ENCODE measurements at places on chromosomes 6 and 20.

- DNase-seq = no peak
These were observed 15.6 kb downstream of the COMMD7 start for GRCh38 chr20:32727683-32728082.

DNA sequence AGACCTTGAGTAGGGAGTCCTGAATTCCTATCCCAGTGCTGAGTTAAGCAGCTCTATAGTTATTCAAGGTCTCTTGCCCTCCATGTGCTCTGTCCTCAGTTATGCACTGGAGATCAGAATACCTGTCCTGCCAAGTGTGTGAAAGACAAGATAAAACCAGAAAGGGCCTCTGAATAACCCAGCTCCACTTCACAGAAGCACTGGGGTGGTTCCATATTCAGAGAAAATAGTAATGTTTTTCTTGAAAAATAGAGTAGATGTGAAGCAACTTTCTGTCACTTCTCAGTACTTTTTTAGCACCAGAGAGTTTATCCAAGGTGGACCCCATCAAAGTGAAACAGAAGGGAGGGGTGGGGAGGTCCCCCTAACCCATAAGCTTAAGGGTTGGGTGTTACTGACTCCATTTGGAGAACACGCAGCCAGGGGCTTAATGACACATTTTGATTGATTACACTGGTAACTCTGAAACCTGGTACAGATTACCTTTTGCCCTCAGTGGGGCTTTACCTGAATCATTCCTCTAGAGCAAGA lies 509.8 kb upstream of the JARID2 start:
- DNase-seq = no peak

GRCh38 chr6:131161987-131162386 lies 26.7 kb downstream of the AKAP7 start:
- no peak for DNase-seq

DNA sequence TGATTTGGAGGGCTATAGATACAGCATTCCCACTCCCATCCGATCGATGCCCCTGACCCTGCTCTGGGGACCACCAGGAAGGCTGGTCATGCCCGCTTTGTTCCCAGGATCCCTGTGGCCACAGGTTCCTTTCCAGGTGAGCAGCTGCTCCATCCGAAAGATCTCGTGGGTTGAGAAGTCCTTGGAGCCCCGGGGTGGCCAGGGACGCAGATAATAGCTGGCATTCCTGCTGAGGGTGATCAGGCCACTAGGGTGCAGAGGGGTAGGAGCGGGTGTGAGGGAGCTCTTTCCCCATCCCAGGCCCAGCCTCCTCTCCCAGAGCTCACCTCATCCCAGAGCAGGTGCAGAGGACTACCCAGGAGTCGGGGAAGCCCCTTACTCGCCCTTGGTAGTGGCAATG lies 7.4 kb downstream of the ADAM33 start:
- DNase-seq = no peak

GRCh38 chr6:23329086-23329485 lies 759.7 kb downstream of the HDGFL1 start:
- no peak for DNase-seq

DNA sequence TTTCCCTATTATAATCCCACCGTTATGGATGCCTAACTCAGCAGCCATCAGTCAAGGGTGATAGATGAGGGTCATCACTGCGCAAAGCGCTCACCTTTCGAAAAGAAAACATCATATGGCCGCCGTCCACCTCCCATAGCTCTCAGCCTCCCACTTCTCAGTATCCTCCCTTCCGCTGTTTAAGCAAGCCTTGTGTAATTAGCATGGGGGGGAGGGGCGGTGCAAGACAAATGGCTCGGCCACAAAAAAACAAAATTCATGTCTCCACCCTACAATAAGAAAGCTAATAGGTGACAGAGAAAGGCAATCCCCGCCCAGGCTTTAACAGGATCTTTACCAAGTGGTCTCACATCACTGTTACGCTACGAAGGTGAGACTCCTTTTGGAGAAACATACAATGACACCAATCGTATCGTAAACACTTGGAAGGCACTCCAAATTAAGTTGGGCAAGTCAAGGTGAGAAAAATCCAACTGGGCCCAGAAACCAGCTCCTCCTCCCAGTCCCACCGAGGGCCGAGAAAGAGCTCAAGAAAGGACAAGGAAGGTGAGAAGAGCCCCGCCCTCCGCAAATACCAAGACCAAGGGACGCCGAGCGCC lies 645 bp downstream of the DDX39B start:
- DNase-seq = no peak

GRCh38 chr20:10217721-10218410 lies 764 bp upstream of the SNAP25 start:
- peak; percentile 82 for DNase-seq

DNA sequence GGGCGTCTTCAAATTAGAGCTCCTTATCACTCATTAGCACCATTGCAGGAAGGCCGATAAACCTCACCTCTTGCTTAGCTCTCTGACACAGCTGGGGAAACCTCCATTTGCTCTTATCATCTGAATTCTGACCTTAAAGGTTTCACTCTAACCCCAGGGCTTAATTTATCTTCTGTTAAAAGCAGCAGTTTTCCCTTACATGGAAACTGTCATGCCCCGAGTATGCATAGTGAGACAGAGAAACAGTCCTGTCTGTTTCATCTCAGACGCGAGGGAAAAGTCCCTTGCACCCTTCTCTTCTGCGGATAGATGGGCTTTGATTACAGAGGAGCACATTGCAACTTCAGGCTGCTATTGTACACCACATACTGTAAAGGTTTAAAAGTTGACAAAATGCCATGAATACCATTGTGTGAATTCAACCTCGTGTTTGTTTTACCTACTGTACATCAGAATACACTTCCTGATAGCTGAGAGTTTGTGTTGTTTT lies 191.5 kb upstream of the BMP2 start:
- DNase-seq = no peak

- no peak for DNase-seq
These were observed 23.9 kb downstream of the NOL4L start for GRCh38 chr20:32560989-32561830.

GRCh38 chr6:25329161-25329817 lies 50.1 kb downstream of the CARMIL1 start:
- DNase-seq = no peak

- no peak for DNase-seq
These were observed 22.3 kb upstream of the UNC93A start for GRCh38 chr6:167268683-167269280.

GRCh38 chr6:31736021-31736767 lies at the start of gene CLIC1:
TSS of gene CLIC1 (minus strand) at chr6:31736530. CDS start at chr6:31736300, 230 bp downstream.
- peak; percentile 52 for DNase-seq

- no peak for DNase-seq
These were observed 46.0 kb upstream of the BHLHE23 start for GRCh38 chr20:63052571-63053431.

DNA sequence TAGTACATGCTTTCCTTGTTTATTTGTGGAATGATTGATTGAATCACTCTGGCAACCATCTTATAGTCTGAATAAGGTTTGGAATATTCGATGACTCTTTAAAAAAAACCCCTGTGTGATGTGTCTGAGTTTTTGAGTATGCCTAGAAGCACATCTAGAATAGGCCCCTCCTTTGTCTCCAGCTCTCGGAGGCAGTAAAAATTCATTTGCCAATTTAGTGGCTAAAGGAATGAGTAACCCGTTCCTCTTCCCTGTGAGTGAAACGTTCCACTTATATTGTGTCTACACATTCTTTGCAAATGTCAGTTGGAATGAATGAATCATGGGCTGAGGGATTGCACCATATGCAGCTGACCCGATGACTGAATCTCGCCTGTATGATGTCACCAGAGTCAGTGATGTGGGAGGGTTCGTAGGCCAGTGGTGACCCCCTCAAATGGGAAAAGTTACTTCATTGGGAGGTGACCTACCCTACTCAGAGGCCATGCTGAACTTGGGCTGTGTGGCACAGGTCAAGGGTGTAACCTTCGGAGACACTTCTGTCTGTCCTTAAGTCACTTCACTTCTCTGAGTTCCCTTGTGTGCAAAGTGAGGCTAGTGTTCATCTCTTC lies 21.6 kb downstream of the MOCS3 start:
- no peak for DNase-seq

DNA sequence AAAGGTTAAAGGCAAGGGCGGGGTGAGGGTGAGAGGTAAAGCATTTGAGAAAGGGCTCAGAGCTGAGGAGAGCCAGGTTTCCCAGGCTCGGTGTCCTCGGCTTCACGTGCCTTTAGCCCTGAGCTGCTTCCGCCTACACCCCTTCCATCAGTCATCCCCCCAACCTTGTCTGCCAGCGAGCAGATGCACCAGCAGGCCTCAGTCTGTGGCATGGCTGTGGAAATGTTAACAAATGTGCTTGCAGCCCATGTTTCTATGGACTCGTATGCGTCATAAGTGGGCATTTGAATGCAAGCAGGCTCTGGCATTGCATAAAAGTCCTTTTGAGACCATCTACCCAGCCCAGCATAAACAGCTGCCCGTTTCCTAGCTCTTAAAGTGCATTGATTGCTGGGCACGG lies 88.8 kb downstream of the SYNJ2 start:
- no peak for DNase-seq

DNA sequence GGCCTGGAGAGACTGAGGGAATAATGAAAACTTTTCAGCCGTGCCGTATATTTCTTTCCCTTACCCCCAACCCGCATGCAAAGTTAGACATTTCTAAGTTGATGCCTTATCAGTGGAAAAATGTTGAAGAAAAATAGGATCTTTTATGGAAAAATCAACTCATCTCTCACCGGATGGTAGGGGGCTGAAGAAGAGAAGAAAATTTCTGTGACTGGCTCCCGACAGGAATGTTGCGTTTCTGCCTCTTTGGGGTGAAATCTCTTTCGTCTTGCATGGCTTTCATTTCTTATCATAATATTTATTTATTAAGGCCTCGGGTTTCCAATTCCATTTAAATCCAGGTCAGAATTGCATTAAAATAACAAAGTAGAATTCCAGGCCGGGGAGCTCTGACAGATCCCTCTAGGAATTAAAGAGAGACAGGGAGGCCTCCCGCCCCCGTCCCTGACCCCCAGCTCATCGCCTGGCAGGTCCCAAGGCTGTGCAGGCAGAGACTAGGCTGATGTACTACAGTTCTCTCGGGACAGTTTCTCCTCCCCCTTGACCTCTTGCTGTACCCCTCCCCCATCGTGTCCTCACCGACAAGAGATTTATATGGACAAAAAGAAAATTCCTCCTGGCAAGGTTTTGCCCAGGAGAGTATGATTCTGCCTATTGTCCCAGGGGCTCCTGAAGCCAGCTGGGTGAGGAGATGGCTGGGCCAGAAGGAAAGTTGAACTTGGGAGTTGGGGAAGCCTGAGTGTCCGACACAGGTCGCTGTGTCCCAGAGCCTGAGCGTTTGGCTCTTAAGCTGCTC lies 1.3 kb downstream of the SCUBE3 start:
- DNase-seq = no peak

GRCh38 chr20:45917790-45918141 lies 5.8 kb upstream of the PLTP start:
- no peak for DNase-seq

Measured in NCI-H774 (cell line).